ENCODE measurements at places on chromosomes 6 and 20.

DNA sequence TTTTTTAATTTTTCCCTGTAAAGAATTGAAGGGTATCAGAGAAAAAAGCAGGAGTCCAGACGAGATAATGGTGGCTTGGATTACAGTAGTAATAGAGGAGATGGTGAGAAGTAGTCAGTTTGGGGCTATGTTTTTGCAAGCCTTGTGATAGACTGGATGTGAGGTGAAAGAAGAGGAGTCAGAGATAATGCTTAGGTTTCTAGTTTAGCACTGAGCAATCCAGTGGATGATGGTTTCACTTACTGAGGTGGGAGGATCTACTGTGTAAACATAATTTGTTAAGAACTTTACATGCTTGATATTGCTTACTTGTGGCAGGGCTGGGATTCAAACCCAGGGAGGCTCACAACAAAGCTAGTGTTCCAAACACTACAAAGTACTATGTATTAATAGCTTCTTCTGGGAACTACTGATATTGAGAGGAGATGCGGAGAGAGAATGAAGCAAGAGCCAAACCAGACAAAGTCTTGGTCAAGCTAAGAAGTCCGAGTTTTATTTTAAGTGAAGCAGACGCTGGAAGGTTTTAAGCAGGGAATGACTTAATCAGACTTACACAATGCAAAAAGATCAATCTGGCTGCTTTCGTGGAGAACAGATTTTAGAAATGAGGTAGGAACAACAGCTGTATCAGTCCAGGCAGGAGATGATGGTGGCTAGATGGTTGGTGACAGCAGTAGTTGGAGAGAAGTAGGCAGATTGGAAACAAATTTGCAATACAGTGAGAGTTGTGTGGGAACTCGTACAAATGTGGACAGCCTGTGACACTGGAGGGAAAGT, 58.0 kb downstream of the ZFAND3 start:
- H3K36me3 ChIP-seq, result no peaks in the 10 kb centered on the region
- no peak overlapping the region for H3K4me3 ChIP-seq
- peaks cover 11% of the 10 kb centered on the region for H3K4me1 ChIP-seq
- H3K27me3 ChIP-seq, result no peaks in the 10 kb centered on the region

DNA sequence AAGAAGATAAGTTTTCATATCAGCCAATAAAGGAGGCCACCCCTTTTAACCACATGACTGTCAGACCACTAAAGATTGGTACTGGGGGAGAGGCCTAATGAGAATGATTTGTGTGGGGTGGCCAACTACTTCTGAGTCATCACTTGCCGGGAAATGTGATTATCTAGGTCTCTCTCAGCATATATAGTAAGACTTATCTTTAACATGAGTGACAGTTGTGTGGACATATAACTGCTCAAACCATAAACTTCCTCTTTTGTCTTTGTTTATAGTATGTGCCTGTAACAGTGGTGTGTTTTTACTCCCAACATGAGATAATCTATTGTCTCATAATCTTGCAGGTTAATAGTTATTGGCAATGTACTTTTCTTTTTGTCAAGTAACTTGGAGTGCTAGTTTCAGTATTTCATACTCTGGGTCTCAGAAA, 312.4 kb downstream of the CDKAL1 start:
- H3K27ac ChIP-seq, result no peak overlapping the region
- H3K27me3 ChIP-seq, result no peaks in the 10 kb centered on the region
- no peaks in the 10 kb centered on the region for H3K36me3 ChIP-seq

GRCh38 chr20:4112481-4113421, 97.4 kb upstream of the RNF24 start:
- H3K4me3 ChIP-seq, result no peak overlapping the region
- no peaks in the 10 kb centered on the region for H3K4me1 ChIP-seq
- H3K27ac ChIP-seq, result no peak overlapping the region
- H3K27me3 ChIP-seq, result no peaks in the 10 kb centered on the region
- H3K36me3 ChIP-seq, result no peaks in the 10 kb centered on the region

GRCh38 chr20:23585808-23586734, 17.8 kb upstream of the CST9L start:
- H3K4me3 ChIP-seq, result no peak overlapping the region
- H3K27me3 ChIP-seq, result no peaks in the 10 kb centered on the region
- no peaks in the 10 kb centered on the region for H3K36me3 ChIP-seq
- no peak for DNase-seq

DNA sequence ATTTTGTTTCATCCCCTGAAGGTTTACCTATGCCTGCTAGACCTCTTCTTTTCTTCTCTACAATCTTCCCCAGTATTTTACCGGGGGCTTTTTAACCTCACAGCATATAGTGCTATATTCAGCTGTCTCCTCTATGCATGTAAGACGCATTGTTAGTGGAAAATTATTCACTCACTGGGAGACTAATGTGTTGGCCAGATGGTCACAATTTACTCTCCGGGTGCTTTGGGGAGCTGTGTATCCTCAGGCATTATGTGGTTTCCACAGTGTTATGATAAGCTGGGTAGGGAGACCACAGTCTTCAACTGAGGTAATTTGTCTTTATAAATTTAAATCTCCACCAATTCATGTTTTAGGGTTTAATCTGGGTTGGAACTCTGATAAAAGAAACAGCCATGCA, 553.8 kb upstream of the PTCHD4 start:
- no peaks in the 10 kb centered on the region for H3K36me3 ChIP-seq
- H3K27me3 ChIP-seq, result no peaks in the 10 kb centered on the region
- no peak for DNase-seq

DNA sequence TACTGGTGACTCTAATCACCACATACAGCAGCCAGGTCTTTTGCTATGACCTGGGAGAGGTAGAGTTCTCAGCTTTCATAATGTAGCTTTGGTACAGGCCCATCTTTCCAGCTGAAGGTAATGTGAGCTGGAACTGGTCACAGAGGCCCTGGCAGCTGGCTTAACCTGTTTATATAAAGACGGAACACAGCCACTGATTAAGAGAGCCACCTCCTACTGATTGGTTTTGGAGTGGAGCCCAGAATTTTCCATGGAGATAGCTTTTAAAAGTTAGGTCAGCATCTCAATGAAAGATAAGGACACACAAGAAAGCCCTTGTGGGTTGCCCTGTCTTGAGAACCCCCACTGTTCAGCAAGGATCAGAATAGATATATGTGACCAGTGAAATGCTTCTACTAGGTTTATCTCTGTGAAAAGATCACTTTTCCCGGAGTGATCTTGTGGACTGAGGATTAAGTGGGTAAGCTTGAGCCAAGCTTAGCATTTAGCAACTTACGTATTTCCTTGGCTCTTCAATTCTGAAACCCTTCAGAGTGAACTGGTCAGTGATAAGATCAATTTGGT, 213.7 kb upstream of the CITED2 start:
- peak overlapping the region; percentile 77 for H3K27ac ChIP-seq
- no peak overlapping the region for H3K4me3 ChIP-seq
- no peaks in the 10 kb centered on the region for H3K27me3 ChIP-seq
- DNase-seq, result peak; percentile 95

- H3K27ac ChIP-seq, result no peak overlapping the region
- no peaks in the 10 kb centered on the region for H3K36me3 ChIP-seq
- H3K4me1 ChIP-seq, result no peaks in the 10 kb centered on the region
- H3K27me3 ChIP-seq, result no peaks in the 10 kb centered on the region
Measured at GRCh38 chr6:153436351-153436750, 305.3 kb upstream of the RGS17 start.
